Stimulated activated CD8-positive, alpha-beta memory T cell treated with anti-CD3 and anti-CD28 coated beads, Interleukin-7, amount 100 ng/mL, for 1 hour (primary cell): ENCODE measurements at places on chromosomes 3 and 15.

DNA sequence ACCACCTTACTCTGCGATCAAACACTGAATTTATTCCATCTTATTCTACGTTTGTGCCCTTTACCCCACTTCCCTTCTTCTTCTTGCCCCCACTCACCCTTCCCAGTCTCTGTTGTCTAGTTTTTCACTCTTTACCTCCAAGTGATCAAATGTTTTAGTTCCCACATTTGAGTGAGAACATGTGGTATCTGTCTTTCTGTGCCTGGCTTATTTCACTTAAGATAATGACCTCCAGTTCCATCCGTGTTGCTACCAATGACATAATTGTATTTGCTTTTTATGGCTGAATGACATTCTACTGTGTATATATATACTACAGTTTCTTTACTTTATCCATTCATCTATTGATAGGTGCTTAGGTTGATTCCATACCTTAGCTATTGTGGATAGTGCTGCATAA, 78.8 kb downstream of the PDCD6IP start:
- DNase-seq, result no peak

DNA sequence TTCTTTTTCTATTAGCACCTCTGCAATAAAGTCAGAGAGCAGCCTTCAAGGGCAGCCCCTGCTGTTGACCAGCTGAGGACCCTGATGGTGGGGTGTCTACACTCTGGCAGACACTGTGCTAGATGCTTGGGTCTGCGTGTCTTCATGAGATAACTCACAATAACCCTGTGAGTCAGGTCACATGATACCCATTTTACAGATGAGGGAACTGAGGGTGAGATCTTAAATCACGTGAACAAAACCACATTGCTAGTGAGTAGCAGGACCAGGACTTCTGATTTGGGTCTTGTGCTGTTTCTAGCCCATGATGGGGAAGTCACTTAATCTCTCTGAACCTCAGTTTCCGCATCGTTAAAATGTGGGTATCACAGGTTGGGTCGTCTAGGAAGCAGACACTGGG, 118.5 kb upstream of the LIPC start:
- no peak for DNase-seq

GRCh38 chr15:65101411-65101890, 13.5 kb downstream of the UBAP1L start:
- no peak for DNase-seq

DNA sequence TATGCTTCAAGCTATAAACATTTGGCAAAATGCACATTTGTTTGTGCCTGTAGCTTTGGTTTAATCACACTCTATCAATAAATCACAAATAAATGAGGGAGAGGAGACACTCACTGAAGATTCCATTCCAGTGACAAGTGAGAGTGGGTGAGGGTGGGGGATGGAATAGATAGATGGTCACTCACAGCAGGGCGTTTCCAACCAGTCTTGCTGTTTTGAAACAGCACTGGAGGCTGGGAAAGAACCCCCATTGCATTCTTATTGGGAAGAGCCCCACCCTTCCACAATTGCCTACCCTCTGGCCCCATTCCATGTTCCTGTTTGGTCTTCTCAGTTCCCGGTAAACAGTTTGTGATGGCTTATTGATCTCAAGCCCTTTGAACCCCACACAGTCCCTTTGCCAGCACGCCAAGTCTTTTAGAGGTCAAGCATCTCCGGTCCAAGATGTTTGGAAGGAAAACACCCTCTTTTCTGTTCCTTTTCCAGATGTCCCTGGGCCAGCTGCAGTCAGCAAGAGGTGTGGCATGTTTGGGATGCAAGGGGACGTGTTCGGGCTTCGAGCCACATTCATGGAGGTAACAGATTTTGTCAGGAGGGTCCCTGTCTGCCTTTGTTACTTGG, 30.7 kb downstream of the LMCD1 start:
- no peak for DNase-seq

GRCh38 chr15:65067645-65068402, at the start of gene RASL12:
RASL12 (minus strand) TSS chr15:65067991; CDS start chr15:65067835, 156 bp downstream.
- no peak for DNase-seq

GRCh38 chr3:127566833-127567232, 23.7 kb downstream of the TPRA1 start:
- DNase-seq, result no peak

GRCh38 chr15:62413153-62413552, 248.1 kb upstream of the C2CD4B start:
- no peak for DNase-seq

DNA sequence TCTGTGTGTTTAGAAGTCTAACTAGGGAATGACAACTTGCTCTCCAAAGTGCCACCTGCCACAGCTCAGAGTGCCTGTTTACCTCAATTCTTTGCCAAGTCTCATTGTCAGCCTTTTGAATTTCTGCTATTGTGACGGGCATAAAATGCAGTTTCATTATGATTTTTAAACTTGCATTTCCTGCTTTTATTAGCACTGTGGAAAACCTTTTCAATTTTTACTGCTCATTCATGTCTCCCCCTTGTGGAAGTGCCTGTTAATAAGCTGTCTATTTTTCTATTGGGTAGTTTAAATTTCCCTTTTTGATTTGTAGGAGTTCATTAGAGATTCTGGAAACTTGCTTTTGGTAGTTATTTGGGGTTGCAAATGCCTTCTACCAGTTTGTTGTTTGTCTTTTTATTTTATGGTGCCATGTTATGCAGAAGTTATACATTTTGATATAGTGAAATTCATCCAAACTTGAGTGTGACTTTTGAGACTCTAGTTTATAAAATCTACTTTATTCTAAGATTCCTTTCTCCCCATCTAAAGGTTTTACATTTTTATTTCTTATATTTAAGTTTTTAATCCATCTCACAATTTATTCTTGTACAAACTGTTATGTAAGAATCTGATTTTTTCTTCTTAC, 53.9 kb upstream of the FRMD4B start:
- no peak for DNase-seq

DNA sequence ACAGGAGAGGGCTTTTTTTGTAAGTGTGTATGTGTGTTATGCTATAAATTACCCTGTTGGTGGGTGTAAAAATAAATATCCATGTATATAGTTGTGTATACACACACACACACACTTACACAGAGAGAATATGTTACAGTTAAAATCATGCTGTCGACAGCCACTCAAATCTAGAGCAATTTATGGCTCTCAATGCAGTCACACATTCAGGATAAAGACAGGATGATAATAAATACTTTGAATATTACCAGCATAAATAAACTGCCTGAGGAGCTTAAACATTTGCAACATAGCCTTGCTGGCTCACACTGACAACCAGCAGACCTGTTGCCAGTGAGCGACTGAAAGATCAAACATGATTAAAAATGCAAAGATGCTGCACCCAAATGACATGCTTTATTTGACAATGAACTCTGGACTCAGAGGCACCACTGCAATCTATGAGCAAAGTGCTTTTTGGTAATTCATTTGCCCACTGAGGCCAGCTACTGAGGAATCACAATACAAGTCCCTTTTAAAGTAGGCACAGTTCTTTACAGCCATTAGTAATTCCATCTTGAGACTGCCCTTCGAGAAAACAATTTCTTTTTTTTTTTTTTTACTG, 458.9 kb downstream of the FHIT start:
- DNase-seq, result no peak

GRCh38 chr3:188914552-188914951, 257.2 kb upstream of the TPRG1 start:
- DNase-seq, result no peak

- DNase-seq, result no peak
These were observed 943.2 kb downstream of the MCTP2 start for GRCh38 chr15:95174301-95175259.

DNA sequence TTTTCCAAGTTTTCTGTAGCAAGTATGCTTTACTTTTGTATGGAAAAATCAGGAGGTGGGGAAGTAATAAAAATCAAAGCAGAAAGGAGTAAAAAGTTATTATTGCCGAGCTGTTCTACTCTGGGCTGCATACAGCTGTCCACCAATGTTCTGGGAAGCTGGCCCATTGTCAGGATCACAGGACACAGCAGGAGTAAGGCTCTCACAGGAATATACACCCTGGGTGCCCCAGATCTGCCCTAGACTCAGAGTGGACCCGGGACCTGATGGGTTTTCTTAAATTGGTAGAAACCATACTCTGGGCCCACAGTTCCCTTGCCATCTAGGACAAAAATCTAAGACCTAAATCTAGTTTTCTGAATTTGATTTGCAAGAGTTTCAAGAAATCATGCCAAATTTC, 60.4 kb downstream of the TNIK start:
- no peak for DNase-seq

DNA sequence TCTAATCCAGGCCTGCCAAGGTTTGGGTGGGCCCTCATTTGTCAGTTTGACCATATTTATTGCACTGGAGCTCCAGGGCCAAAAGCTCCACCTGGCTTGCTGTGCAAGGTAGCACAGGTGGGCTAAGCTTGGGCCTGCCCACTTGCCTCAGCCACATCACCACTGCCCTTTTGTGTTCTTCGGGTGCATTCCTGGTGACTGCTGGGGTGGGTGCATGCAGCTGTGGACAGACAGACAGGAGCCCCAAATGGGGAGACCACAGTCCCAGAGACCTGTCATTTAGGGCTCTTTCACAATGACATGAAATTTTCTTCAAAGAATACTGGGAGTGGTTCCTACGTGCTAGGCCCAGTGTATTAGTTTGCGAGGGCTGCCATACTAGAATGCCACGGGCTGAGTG, 2.7 kb downstream of the MESP2 start:
- no peak for DNase-seq

DNA sequence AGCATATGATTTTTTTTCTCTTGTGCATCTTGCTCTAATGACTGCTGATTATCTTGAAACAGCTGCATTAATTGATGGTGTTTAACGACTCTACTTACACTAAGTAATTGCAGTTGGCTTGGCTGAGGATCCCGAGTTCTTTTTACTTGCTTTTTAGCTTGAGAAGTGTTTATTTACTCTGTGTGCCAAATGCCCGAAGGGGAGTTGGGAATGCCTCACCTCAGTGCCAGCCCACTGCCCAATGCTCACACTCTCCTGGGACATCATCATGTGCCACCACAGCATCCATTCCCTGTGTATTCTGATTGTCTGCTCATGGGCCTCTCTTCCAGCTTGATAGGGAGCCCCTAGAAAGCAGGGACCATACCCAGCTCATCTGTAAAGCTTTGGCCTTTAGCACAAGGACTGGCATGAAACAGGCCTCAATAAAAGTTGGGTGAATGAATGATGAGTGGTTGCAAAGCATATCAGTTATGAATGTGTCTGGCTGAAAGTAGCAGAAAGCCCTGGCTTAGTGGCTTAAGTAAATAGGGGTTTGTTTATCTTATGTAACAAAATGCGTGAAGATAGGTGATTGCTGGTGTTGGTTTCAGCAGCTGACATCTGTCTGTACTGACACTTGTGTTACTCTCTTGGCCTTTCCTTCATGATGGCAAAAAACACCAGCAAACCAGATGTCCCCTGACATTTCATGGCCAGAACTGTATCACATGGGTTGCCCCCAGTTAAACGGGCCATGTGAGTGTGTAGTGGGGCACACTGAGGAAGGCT, 8.1 kb downstream of the PXYLP1 start:
- no peak for DNase-seq

GRCh38 chr15:51048308-51048707, 46.4 kb downstream of the TNFAIP8L3 start:
- DNase-seq, result no peak

DNA sequence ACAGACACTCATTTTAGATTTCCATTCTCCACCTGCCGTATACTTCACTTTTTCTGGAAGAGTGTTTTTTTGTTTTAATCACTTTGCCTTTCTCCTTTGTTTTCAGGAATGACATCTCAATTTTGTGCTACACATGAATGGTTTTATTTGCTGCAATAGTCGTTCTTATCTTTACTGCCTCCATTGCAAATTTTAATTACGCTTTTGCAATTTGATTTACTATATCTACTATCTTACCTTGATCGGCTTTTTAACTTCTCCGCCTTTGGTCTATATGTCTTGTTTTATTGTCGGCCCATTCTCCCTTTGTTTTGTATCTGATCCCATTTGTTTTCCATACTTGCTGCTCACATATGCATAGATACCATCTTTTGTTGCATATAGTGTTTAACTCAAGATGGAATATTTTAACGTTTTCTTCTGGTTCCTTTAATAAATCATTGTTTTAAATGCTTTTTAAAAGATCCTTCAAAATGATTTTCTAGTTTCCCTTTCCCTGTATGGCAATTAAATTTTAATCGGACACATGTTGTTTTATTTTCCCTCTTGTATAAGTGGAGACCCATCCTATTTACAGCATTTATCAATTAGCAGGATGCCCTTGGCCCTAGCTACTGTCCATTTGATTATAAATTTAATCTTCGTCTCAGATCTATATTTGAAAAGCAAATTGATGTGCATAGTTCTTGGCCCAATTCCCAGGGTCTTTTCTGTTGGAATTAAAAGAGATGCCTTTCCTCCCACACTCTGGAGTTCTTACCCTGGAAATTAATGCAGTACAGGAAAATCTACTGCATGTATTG, 97.2 kb upstream of the CNTN4 start:
- DNase-seq, result no peak

DNA sequence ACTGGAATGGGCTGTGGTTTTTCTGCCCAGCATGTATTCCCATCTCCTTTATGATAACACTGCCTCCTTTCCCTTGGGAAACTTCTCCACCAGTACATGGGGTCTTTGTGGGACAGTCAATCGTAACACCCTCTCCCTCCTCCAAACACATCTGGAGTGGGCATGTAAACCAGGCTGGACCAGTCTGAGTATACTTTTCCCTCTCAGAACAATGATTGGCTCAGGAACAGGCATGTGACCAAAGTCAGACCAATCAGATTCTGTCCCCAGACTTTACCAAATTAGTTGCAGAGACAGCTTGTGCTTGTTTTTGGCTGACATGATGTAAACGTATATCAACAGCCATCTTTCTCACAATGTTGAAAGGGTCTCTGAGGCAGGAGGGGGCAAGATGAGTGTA, 97.1 kb upstream of the CRBN start:
- no peak for DNase-seq

DNA sequence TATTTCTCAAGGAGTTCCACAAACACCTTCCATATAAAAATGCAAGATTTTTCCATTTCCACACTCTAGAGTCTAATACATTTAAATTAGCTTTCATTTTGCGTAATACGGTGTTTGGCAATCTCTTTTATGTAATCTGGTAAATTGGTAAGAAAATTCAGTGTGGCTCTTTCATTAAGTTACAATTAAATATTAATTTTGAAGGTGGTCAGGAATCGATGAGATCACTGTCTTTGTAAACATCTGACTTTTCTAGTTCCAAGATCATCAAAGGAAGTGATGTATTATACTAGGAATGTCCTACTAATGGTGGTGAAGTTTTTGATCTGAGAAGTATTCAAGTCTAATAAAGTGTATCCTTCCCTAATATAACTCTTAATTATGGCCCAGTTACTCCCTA, 1.1 kb upstream of the UTS2B start:
- no peak for DNase-seq

GRCh38 chr3:18402239-18402799, 22.8 kb downstream of the SATB1 start:
- no peak for DNase-seq

GRCh38 chr3:162292409-162292808, 795.8 kb downstream of the OTOL1 start:
- no peak for DNase-seq

- no peak for DNase-seq
These were observed 63.5 kb downstream of the FEM1B start for GRCh38 chr15:68340726-68341671.

GRCh38 chr15:33016405-33017024, 178.0 kb downstream of the FMN1 start:
- DNase-seq, result no peak

GRCh38 chr3:140636406-140637138, 41.3 kb upstream of the TRIM42 start:
- no peak for DNase-seq
